ENCODE measurements at places on chromosomes 7 and 10.

GRCh38 chr7:131007439-131008330, 273.7 kb upstream of the KLF14 start:
- DNase-seq, result peak; percentile 89

DNA sequence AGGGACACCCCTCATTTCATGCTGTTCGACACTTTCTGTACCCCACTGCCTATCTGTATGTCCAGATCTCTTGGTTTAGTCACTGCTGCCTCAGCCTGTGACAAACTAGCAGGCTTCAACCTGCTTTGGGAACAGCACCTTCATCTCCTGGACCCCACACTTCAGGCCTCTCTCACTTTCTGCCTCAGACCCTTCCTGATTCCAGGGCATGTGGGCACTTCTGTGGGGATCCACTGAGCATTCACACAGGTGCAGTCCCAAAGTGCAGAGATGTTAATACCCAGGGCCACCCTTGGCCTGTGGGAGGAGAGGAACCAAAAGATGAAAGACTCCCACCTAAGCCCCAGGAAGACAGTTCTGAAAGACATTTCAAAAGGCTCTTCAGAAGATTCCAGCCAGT, 29.4 kb upstream of the C10orf71 start:
- no peak for DNase-seq

DNA sequence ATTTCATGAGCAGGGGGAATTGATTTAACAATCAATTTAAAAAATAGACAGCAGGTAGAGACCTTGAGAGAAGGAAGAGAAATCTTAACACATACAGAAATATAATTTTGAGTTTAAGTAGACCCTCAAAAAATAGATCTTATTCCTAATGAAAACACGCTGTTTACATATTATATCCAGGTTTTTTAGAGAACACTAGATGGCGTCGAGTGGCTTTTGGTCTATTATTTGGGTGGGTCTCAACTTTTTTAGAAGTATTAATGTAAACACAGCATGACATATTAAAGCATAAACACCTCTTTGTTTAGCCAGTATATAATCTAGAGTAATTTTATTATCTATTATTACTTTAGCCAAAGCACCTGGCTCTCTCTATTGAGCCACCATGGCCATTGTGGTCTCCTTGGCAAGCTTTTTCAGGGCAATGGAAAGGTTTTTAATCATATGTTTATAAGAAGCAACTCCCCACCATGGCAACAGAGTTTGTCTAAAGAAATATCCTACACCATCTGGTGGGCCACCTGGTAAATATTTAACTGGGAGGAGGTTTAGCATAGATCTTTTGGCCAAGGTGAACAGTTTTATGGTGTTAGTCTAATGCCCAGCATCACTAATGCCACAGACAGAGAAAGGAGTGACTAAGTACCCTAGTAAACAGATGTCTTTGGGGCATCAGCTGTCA, 59.7 kb upstream of the PRSS1 start:
- no peak for DNase-seq

DNA sequence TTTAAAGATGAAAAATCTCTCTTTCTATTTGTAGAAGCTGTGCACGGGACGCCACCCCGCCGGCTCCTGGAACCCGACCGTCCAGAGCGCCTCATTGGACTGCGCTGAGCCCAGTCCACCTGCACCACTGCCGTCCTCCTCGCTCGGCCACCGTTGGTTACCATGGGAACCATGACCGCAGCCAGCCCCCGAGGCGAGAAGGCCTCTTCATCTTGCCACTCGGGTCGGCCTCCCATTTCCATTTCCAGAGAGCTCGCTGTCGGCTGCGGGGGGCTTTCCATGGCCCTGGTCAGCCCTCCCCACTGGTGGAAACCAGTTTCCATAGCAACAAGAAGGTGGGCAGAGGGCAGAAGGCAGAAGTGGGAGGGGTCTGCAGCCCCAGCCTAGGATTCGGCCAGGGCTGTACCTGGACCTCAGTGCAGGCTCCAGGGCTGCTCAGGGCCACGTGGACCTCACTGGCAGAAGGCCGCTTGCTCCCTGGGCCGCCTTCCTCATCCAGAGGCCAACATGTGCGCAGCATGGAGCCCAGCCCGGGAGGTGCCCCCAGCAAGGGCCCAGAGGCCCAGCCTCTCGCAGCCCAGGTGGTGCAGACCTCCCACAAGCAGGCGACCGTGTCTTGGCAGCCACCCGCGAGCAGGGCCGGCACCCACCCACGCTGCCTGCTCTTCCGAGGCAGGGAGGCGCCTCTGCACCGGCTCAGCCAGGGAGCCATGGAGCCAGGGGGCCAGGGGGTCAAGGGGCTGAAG, 283.5 kb upstream of the PPP2R2D start:
- no peak for DNase-seq

- no peak for DNase-seq
Observed at GRCh38 chr7:126803990-126804389, 448.8 kb downstream of the GRM8 start.

- DNase-seq, result no peak
Observed at GRCh38 chr10:69894156-69894555, 92.5 kb downstream of the COL13A1 start.

Measured in fibroblast of skin of back (primary cell).